ENCODE measurements at places on chromosomes 12 and 14.

DNA sequence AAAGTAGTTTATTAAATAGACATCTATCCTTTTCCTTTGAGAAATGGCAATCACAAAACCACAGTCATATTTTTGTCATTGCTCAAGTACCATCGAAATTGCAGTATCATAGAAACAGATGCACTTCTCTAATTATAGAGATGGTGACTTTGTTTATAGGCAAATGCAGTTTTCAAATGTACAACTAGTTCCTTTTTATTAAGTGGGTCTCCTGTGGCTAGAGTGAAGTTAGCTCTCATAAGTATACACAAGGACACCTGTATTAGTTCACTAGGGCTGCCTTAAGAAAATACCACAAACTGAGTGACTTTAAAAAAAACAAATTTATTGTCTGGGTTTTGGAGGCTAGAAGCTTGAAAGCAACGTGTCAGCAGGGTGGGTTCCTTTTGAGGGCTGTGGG lies 62.8 kb downstream of the OTOGL start:
- DNase-seq: no peak

- no peak for DNase-seq
These were observed 4.2 kb upstream of the BAZ2A start for GRCh38 chr12:56634242-56634836.

GRCh38 chr12:70982286-70982685 lies 61.7 kb upstream of the PTPRR start:
- DNase-seq: no peak

GRCh38 chr14:63342371-63342770 lies 23.6 kb upstream of the GPHB5 start:
- DNase-seq: no peak

- DNase-seq: peak; percentile 46
These were observed 479.1 kb downstream of the ATP23 start for GRCh38 chr12:58420503-58420902.

- no peak for DNase-seq
These were observed 17.6 kb downstream of the BATF start for GRCh38 chr14:75539561-75540478.

DNA sequence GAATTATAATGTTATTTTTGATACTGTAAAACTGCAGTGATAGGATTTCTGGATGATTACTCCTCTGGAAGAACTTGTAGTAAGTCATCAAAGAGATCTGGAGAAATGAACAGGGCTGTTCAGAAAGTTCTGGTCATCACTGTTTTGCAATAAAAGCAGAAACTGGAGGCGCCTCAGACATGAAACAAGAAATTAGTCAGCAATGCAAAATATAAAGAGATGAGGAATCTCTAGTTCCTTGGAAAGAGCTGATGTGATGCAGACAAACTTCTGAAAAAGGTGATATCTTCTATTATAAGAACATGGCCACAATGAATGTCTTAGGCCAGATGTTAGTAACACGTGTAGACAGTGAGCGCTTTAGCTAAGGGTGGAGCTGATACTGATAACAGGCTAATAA lies 9.5 kb downstream of the ACIN1 start:
- peak; percentile 21 for DNase-seq

- DNase-seq: peak; percentile 58
These were observed 341.0 kb downstream of the ZFP36L1 start for GRCh38 chr14:68451696-68452373.

DNA sequence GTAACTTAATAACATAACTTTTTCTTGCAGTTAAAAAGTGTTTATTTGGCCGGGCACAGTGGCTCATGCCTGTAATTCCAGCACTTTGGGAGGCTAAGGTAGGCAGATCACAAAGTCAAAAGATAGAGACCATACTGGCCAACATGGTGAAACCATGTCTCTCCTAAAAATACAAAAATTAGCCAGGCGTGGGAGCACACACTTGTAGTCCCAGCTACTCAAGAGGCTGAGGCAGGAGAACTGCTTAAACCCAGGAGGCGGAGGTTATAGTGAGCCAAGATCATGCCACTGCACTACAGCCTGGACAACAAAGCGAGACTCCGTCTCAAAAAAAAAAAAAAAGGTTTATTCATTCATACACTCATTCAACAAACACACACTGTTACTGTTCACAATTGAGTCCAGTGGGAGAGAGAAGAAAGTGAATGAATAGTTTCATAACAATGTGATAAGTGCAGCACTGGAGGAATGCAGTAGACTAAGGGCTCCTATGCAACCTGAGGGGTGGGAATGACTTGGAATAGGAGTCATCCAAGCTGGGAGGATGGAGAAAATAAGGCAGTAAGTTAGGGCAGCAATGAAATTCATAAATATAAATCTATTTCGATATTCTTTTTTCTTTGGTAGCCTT lies 19.8 kb downstream of the DAD1 start:
- no peak for DNase-seq

- DNase-seq: no peak
These were observed 3.3 kb downstream of the DDHD1 start for GRCh38 chr14:53149668-53150316.

DNA sequence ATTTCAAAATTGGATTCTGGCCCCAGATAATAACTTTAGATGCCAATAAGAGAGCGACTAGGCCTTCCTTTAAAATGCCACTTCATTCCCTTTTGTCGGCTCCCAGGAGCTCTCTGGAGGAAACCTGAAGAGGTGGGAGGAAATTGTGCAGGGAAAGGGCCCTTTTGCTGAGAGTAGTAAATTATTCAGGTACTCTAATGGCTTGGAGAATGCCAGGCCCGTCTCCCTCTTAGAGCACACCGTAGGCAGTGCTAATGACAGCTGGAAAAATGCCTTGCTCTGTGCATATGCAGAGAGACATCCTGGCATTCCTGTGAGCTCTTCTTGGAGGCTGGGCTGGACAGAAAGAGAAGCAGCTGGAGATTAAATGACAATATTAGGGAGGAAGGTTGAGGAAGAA lies 115.0 kb upstream of the RPH3A start:
- no peak for DNase-seq

GRCh38 chr14:64755781-64756221 lies 51.6 kb downstream of the PLEKHG3 start:
- peak; percentile 65 for DNase-seq

DNA sequence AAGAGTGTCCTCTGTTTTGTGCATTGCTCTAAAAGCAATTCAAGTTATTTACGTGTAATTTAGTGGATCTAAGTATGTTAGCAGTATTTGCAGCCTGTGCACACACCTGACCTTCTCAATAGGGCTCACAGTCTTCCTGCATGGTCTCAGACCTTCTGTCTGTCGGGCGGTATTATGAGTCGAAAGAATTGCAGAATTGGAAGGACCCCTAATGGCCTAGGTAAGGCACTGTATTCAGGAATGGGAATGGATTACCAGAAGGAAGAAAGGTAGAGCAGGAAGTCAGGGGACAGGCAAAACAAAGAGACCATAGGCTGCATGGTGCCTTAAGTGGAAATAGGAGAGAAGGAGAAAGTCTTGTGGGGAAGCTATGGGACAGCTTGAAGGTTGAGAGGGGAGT lies 341.6 kb downstream of the VRK1 start:
- no peak for DNase-seq

DNA sequence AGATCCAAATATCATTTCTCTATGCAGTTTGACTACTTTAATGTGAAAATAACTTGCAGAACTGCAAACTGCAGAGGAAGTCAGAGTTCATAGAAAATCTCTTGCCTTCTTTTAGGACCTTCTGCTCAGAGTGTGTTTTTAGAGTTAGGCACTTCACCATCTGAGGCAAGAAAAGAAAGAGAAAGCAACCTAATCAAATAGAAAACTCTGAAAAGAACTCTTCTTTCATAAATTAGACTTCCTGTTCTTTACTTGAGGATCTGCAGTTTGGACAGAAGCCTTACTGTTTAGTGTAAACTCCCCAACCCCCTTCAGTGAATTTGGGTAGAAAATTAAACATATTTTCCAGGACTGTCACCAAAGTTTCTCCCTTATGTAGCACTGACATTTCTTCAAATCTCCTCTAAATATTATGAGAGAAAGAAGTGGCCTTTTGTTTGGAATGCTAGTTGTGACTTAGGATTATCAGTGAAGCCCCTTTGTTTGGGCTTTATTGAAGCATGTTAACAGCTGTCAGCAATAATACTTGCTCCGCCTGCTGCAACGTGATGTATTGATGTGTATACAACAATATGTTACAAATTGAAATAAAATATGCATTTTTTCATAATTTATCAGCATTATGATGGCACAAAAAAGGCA lies 99.5 kb downstream of the PDZRN4 start:
- no peak for DNase-seq

DNA sequence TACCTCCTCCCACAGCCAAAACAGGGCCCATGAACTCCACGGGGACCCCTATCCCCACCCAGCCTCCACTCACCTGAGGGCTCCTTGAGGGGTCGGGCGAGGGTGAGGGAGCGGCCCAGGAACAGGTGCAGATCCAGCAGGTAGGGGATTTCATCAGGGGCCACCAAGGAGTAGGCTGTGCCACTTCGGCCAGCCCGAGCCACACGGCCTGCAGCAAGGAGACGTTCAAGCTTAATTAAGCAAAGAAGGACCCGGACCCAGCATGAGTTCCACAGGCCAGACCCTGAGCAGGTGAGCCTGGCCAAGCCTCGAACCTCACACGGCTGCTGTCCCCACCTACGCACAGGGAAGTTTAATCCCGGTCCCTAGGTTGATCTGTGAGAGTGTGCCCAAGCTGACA lies 15.6 kb downstream of the DDX54 start:
- no peak for DNase-seq

- no peak for DNase-seq
These were observed 190.8 kb downstream of the NUAK1 start for GRCh38 chr12:105947906-105948305.

DNA sequence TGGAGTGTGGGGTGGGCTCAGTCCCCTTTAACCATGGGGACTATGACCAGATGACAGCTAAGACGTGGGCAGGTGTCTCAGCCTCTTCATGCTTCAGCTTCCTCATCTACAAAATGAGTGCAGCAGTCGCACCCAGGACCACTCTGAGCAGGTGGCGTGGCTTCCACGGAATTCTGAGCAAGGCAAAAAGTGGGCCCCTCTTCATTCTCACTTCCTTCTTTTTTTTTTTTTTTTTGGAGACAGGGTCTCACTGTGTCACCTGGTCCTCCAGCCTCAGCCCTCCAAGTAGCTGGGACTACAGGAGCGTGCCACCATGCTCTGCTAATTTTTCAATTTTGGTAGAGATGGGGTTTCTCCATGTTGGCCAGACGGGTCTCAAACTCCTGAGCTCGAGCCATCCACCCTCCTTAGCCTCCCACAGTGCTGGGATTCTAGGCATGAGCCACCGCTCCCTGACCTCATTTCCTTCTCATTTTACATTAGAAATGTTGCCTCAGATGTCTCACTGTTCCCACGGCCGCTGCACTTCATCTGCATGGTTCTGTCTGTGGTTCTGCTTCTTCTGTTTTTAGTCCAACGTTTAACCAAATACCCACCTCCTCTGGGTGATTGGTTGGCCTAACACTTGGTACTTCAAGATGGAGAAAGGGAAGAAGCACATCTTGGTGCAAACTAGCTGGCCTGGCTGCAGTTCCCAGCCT lies 41.3 kb upstream of the BCL7A start:
- DNase-seq: no peak

GRCh38 chr14:103597623-103598377 lies 31.2 kb upstream of the KLC1 start:
- peak; percentile 97 for DNase-seq

GRCh38 chr14:36818794-36819384 lies 157.2 kb downstream of the PAX9 start:
- peak; percentile 74 for DNase-seq

- peak; percentile 24 for DNase-seq
These were observed 612 bp downstream of the TRAPPC6B start for GRCh38 chr14:39169541-39169900.

DNA sequence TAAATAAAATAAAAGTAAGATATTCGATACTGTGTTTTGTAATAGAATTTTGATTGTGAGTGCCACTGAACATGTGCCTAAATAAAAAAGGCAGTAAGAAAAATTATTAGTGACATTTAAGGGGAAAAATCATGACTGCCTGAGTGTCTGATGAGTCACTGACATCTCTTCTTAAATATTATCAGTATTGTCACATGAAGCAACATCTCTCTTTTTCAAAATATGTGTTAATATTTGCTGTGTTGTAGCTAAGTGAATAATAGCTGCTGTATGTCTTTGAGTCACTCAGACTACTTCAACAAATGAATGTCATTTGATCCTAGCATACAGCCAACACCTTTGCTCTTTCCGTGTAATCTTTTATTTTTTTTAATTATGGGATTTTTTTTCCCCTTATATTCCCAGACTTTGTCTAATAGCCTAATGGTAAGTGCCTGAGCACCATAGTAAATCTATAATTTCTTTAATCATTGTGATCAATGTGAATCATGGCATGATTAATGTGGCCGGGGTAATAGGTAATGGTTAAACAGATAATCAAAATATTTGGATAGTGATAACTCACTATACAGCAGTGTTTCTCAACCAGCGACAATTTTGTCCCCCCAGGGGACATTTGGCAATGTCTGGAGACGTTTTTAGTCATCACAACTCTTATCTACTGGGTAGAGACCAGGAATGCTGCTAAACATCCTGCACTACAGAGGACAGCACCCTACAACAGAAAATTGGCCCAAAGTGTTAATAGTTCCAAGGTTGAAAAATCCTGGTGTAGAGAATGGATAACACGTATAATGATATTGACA lies 11.7 kb upstream of the OTX2 start:
- no peak for DNase-seq

DNA sequence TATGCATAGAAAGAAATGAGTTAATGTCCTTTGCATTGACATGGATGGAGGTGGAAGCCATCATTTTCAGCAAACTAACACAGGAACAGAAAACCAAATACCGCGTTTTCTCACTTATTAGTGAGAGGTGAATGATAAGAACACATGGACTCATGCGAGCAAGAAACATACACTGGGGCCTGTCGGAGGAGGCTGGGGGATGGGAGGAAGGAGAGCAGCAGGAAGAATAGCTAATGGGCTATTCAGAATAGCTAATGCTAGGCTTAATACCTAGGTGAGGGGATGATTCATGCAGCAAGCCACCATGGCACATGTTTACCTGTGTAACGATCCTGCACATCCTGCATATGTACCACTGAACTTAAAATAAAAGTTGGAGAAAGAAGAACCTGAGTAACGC lies 29.1 kb upstream of the SYT1 start:
- no peak for DNase-seq

DNA sequence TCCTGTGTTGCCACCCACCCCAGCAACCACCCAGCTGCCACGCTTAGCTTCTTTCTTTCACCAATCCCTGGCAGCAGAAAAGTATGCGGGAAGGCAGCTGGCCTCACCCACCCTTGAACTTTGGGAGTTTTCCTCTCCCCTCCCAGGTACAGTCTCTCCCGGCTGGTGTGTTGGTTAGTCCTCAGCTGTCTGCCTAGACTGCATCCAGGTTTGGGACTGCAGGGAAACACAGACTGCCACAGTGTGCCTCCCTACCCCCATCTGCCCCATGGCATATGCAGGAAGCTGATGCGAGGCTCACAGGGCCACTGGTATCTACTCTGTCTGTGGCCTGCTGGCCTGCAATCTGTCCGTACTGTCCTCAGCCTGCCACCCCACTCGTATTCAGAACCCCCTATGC lies 2.1 kb downstream of the CD9 start:
- no peak for DNase-seq
